Stimulated activated CD8-positive, alpha-beta memory T cell treated with anti-CD3 and anti-CD28 coated beads, Interleukin-4, amount 100 ng/mL, for 4 hours (primary cell): ENCODE measurements at places on chromosomes 6 and 20.

GRCh38 chr20:53444401-53445149, 149.1 kb downstream of the ZNF217 start:
- no peak for DNase-seq

GRCh38 chr6:132388291-132388690, 13.0 kb downstream of the MOXD1 start:
- no peak for DNase-seq

DNA sequence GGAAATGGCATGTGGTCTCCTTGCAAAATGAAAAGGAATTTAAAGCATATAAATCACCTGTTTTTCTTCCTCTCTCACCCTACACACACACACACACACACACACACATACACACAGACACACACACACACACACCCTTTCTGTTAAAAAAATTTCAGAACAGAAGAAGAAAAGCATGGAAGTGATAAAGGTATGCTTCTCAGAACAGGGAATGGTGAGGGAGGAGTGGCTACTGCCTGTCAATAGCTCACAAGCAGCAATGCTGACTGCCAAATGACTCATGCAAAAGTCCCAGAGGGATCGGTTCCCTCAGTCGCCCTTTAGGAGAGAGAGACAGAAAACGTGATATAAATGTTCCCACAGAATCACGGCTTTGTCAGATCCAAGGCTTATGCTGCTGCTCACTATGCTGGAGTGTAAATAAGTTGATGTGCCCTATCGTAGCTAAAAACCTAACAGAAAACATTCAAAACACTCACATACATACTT, 102.6 kb downstream of the IBTK start:
- DNase-seq, result no peak

DNA sequence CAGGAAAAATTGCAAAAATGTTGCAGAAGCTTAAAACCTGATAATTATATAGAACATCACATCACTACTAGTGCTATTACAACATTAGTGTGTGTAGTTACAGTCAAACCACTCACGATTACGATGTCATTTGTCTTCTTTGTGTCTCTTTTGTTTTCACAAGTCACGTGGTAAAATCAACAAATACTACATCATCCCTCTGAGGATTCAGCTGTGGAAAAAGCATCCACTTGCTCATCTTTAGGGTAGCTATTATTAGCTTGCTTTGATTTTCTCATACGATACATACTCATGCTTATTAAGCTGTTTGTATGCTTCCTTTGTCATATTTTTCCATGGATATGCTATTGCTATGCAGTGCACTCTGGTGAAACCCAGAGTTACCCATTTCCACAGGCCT, 22.2 kb upstream of the ATXN1 start:
- no peak for DNase-seq

GRCh38 chr6:39905640-39905975, 28.7 kb downstream of the MOCS1 start:
- DNase-seq, result no peak

GRCh38 chr20:61806995-61807394, 258.7 kb downstream of the TAF4 start:
- DNase-seq, result no peak

GRCh38 chr20:10322073-10323012, 103.7 kb downstream of the SNAP25 start:
- DNase-seq, result no peak

DNA sequence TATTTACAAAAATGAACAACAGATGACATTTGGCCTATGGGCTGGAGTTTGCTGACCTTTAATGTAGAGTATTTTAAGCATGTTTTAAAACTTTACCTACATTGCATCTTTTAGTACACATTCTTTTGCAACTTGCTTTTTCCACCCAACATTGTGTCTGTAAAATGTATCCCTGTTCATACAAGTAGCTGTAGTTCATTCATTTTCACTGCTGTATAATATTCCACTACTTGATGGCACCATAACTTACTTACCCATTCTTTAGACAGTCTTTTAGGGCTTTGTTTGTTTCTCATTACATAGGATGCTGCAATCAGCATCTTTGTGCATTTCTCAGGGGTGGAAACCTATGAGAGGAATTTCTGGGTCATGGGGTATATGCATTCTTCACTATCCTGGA, 115.1 kb downstream of the EYA2 start:
- no peak for DNase-seq

DNA sequence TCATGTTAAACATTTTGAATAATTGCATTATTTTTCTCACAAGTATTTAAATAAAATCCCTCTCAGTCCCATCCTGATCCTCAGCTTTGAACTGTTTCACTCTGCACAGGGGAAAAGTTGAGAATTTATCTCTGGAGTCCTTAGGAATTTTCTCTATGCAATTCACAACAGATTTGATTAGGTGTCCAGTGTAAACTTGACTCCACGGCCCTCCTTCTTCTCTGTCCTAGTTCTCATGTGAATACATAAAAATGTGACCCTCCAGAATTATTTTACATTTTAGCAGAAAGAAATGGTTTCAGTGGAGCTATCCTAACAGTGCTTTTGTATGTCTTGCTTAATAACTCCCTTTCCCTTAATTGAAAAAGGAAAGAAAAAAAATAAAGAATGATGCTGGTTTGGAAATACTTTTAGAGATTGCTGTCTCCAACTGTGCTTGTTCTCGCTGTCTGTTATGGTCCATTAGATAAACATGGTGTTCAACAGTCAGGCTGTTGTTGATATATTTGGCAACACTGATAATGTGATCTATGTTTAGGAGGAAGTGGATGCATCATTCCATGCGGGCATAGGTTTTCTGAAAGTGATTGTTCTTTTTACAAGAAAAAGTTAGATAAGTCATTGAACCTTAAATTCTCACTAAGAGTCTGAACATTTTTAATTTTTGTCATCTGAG, 599.4 kb upstream of the CITED2 start:
- no peak for DNase-seq

- DNase-seq, result no peak
Measured at GRCh38 chr6:158633127-158633526, 11.4 kb downstream of the DYNLT1 start.

GRCh38 chr6:55023230-55023629, 151.1 kb upstream of the HCRTR2 start:
- DNase-seq, result no peak

DNA sequence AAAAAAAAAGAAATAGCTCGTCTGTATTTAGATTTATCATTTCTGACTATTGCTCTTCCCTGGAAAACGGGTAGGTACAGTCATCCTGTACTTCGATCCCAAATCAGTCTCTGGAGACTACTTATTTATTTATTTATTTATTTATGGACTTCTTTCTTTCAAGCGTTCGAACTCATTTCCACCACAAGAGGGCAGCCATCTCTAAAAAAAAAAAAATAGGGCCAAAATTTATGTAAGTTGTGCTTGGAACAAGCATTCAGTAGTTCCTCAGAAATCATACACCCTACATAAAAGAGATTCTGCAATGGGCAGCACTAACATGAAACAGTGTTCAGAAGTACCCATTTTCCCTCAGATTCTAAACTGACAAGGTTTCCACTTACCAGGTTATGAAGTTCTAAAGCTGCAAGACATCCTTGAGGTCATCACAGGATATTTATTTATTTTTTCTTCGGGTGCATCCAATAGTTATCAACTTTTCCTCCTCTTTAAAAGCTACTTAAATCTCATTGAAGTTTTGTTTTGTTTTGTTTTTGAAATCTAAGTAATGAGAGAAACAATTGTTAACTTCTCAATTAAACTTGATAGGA, 1.9 kb upstream of the BMP2 start:
- DNase-seq, result no peak

- no peak for DNase-seq
Measured at GRCh38 chr20:35065181-35065580, 27.4 kb downstream of the TRPC4AP start.

DNA sequence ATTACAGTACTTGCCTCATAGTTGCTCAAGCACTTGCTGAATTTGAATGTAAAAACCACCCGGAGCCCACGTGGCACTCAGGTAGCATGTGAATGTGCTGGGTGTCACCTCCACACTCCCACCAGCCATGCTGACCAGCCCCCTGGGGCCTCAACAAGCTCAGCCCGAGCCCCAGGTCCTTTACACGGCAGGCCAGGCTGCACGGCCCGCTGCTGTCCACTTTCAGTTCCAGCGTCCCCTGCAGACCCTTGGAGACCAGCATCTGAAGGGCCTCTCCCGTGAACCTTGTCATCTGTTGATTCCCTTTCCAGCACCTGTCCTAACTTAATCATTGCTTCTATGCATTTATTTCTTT, 33.3 kb upstream of the ZBP1 start:
- no peak for DNase-seq

- DNase-seq, result no peak
Measured at GRCh38 chr6:131382631-131383030, 190.4 kb upstream of the ARG1 start.

GRCh38 chr6:109104512-109104911, 9.2 kb downstream of the CEP57L1 start:
- DNase-seq, result no peak

DNA sequence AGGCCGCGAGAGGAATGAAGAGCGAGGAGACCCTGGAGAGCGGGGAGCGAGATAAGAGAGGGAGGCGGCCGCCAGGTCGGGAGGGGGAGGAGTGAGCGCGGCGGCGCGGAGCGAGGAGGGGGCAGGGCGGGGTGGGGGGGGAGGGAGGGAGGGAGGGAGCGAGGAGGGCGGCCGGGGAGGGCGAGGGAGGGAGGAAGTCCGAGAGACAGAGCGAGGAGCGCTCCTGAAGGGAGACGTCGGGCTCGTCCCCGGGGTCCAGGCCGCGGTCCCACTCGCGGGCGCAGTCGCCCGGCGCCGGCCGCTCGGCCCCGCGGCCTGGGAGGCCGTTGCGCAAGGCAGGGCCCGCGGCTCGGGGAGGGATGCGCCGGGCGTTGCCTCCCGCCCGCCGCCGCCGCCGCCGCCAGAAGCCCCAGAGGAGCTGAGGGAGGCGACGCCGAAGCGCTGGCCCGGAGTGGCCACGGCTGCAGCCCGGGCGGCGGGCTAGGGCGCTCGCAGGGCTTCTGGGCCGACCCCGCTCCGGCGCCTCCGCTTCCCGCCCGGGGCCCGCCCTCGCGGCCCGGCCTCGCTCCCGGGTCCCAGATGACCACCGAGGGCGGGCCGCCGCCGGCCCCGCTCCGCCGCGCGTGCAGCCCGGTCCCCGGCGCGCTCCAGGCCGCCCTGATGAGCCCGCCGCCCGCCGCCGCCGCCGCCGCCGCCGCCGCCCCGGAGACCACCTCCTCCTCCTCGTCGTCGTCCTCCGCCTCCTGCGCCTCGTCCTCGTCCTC, at the start of gene FOXF2:
FOXF2 (plus strand) TSS at position 208 of the 764 bp plus-strand sequence; CDS start at position 580, 372 bp downstream.
- no peak for DNase-seq

- peak; percentile 40 for DNase-seq
Measured at GRCh38 chr20:31569163-31570020, 35.7 kb upstream of the ID1 start.

- no peak for DNase-seq
Measured at GRCh38 chr6:74993136-74993535, 212.7 kb downstream of the COL12A1 start.

GRCh38 chr6:136378888-136379287, 89.2 kb upstream of the BCLAF1 start:
- DNase-seq, result no peak

- no peak for DNase-seq
Measured at GRCh38 chr6:32116674-32117073, 7.5 kb upstream of the TNXB start.

- DNase-seq, result no peak
Measured at GRCh38 chr6:7214468-7214867, 98.5 kb downstream of the SSR1 start.

GRCh38 chr6:93550551-93551276, 131.4 kb upstream of the EPHA7 start:
- no peak for DNase-seq

- DNase-seq, result no peak
Measured at GRCh38 chr6:87164004-87164403, 8.6 kb downstream of the ZNF292 start.

GRCh38 chr6:45896783-45897441, 118.7 kb downstream of the CLIC5 start:
- no peak for DNase-seq

- DNase-seq, result no peak
Measured at GRCh38 chr20:48398506-48399449, 429.0 kb downstream of the PREX1 start.

GRCh38 chr6:80618953-80619352, 512.5 kb downstream of the BCKDHB start:
- DNase-seq, result no peak

- no peak for DNase-seq
Measured at GRCh38 chr6:72950114-72950860, 275.0 kb downstream of the KHDC1L start.

GRCh38 chr6:55255113-55255512, 72.2 kb upstream of the GFRAL start:
- DNase-seq, result no peak

GRCh38 chr6:157550114-157550989, 169.4 kb downstream of the ZDHHC14 start:
- peak; percentile 19 for DNase-seq

DNA sequence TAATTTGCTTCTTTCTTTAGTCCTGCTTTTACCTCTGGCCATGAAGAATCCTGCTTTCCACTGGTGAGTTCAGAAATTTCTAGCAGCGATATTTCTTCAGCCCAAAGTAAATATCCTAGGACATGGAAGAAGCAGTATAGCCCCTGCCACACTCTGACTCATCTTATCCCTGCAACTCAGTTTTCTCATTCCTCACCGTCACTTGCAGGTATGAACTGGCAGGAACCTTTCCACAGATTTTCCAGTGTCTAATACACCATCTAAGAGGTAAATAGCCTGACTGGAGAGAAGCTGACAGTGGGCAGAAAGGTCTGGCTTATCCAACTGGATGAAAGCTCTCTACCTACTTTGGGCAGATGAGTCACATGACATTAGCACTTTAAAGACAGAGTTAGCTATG, 816.7 kb upstream of the FLRT3 start:
- DNase-seq, result no peak

GRCh38 chr6:107108201-107108890, 7.0 kb downstream of the BEND3 start:
- no peak for DNase-seq

- no peak for DNase-seq
Measured at GRCh38 chr6:20948556-20948955, 414.3 kb downstream of the CDKAL1 start.

GRCh38 chr6:162438980-162439379, 288.6 kb downstream of the PRKN start:
- DNase-seq, result no peak

- DNase-seq, result no peak
Measured at GRCh38 chr20:46708172-46708860, 1.1 kb upstream of the SLC2A10 start.

GRCh38 chr20:39699166-39699725, 737.1 kb downstream of the DHX35 start:
- no peak for DNase-seq

DNA sequence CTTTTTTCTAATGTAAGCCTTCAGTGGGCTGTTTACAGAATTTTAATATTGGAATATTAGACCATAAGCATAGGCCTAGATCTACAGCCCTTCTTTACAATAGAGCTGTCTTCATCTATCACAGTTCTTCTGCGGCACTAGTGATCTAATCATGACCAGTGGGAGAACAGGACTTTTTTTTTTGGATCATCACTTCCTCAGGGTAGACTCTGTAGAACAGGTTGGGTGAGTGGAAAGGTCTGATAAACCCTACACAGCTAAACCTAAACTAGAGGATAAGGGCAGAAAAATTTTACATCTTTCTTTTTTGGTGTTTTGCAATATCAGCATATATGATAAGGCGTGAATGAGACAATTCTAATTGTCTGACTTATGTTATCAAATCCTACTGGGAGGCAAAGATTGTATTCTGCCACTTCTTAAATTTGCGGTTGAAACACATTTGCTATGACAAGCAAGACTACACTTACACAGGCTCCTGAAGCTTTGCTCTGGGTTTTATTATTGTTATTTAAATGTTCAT, 52.2 kb downstream of the GOPC start:
- DNase-seq, result no peak

- no peak for DNase-seq
Measured at GRCh38 chr6:139920027-139920775, 545.8 kb upstream of the CITED2 start.
